CD4-positive, alpha-beta T cell treated with Interleukin-17A for 1 hour (primary cell): ENCODE measurements at places on chromosomes 16 and 17.

DNA sequence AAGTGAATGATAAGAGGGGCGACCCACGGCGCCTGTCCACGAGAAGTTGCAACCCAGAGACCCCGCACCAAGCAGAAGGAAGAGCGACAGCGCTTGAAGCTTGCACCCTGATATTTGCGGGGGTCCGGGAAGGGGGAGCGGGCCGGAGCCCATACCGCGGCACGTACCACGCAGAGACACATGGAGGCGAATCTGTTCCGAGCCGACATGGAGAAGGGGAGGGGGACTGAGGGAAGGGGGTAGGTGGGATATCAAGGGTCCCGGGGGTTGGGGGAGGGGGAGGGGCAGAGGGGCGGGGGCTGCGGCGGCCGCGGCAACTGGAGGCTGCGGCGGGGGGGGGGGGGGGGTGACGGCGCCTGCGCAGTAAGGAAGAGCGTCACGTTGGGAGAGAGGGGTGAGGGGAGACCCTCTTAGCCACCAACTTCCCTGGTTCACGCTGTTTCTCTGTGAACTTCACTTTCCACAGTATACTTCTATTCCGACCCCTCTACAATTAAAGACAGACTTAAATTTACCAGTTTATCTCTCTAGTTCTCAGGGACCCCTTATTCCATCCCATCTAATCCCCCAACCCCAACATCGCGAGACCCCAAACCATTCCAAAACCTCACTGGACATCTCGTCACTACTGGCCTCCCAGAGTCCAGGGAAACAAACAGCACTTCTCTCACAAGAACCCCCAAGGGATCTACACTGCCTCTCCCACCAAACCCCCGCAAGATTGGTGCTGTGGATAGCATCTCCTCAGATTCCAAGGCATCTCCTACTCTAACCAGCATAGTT is 8.0 kb downstream of the DLG4 start:
- DNase-seq, result no peak

DNA sequence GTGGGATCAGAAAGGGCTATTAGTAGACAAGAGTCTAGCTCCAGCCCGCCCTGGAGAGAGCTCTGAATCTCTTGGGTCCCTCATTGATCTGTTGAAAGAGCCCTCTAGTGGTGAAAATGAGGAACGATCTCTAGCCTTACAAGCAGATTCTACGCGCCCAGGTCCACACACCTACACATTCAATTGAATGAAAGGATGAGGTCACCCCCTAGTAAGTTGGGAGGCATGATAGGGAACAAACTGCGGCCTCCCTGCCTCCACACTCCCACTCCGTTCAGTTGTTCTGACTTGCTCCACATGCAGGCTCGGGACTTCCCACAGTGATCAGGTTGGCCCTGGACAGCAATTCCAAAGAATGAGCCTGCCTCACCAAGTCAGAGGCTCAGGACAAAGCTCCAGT is 2.9 kb upstream of the CACNG3 start:
- peak; percentile 60 for DNase-seq

DNA sequence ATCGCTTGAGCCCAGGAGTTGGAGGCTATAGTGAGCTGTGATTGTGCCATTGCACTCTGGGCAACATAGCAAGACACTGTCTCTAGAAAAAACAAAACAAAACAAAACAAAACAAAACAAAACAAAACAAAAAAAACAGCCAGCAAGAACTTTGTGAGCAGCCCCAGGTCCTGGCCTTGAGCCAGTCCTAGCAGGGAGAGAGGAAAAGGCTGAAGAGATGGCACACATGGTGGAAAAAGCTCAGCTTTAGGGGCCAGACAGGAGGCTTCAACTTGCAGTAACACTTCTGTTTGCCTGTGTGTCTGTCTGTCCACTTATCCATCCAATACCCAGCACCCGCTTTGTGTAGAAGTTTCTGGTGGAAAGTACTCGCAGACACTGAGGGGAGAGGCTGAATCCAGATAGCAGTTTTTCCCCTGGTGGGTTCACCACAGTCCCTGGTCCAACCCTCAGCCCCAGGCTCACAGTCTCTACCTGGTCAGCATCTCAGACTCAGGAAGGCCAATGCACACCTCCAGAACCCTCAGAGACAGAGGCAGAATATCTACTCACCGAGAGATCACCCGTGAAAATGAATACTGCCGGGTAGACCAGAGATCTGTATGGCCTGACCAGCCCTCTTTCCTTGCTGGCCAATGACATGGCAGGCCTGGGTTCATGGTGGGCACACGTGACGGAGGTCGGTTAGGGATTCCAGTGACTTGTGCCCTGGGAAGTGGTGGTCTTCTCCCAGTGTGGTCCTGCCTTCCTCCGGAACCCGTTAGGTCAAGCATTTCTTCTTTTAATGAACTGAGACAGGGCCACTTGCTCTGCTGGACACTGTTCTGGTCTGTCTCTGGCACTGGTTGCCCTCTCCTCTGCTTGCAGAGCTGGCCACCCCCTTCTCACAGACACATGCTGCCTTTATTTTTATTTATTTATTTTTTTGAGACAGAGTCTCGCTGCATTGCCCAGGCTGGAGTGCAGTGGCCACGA is 79.5 kb upstream of the DNAJA2 start:
- no peak for DNase-seq

- DNase-seq, result no peak
These were observed 143.3 kb downstream of the PITPNC1 start for GRCh38 chr17:67520252-67520906.

GRCh38 chr16:14069818-14070217 is 1.3 kb upstream of the MRTFB start:
- DNase-seq, result no peak

DNA sequence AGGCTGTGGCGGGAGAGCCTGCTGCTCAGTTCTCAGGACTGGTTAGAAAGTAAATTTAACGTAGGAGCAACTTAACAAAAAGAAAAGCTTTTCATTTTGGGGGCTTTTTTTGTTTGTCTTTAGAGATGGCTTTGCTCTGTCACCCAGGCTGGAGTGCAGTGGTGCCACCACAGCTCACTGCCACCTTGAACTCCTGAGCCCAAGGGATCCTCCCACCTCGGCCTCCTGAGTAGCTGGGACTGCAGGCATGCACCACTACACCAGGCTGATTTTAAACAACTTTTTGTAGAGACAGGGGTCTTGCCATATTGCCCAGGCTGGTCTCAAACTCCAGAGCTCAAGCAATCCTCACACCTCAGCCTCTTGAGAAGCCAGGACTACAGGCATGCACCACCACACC is 205.0 kb downstream of the RPTOR start:
- DNase-seq, result no peak

DNA sequence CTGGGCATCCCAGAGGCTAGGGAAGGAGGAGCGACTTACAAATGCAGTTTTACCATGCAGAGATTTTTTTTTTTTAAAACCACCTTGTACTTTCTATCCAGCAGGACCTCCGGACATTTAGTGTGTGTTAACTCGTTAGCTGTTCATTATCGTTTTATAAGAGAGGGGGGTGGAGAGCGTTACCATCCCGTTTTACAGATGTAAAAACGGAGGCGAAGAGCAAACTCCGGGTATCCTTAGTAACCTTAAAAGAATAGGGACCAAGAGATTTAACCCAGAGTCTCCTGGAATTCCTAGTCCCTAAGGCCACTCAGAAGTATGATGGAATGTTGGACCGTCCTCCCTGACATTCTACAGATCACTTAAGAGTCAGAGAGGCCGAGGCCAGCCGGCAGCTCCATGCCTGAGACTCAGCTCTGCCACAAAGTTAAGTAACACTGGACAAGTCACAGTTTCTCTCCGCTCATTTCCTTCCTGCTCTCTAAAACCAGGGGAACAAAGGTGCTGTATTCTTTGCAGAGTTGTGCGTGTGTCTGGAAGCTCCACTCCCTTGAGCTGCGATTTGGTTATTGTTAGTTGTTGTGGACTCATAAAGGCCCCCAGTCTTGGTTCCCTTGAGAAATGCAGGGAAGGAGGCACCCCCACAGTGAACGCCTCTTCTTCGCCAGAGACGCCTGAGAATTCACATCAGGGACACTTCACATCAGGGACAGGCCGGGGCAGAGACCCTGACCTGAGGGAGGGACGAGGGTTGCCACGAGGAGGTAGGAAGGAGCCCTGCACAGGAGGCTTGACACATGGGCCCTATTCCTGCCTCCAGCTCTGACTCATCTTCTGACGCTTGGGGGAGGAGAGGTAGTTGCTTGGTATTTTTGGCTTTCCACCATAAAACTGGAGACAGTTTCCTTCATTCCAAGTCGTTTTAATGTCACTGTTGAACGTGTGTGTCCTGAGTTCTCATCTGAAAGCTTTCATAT is 1.2 kb downstream of the DUSP14 start:
- DNase-seq, result no peak

- DNase-seq, result peak; percentile 19
These were observed 5.1 kb downstream of the NBR1 start for GRCh38 chr17:43176119-43176570.

DNA sequence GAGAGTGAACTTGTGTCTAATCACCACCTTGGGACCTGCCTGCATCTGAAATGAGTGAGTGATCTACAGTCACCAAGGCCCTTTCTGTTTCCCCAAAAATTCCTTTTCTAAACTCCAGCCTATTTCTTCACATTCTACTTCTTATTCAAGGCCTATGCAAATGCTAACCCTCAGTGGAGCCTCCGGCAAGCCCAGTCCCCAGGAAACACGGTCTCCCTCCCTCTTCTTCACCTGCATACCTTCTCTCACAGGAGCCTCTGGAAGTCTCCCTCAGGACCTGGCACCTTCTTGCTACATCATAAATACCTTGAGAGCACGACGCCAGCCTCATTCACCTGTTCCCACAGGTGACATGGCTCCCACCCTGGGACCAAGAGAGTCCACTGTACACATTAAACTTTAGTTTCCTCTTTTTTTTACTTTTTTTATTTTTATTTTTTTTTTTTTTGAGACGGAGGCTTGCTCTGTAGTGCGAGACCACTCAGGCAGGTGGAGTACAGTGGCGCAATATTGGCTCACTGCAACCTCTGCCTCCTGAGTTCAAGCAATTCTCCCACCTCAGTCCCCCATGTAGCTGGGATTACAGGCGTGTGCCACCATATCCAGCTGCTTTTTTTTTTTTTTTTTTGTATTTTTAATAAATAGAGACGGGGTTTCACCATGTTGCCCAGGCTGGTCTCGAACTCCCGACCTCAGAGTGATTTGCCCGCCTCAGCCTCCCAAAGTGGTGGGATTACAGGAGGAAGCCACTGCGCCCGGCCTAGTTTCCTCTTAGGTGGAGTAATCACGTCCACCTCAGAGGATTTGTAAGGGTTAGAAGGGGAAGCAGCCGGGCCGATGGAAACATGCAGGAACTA is 97.3 kb downstream of the ANKRD11 start:
- no peak for DNase-seq

GRCh38 chr16:68190736-68191510 is 45.0 kb downstream of the ESRP2 start:
- DNase-seq, result no peak

DNA sequence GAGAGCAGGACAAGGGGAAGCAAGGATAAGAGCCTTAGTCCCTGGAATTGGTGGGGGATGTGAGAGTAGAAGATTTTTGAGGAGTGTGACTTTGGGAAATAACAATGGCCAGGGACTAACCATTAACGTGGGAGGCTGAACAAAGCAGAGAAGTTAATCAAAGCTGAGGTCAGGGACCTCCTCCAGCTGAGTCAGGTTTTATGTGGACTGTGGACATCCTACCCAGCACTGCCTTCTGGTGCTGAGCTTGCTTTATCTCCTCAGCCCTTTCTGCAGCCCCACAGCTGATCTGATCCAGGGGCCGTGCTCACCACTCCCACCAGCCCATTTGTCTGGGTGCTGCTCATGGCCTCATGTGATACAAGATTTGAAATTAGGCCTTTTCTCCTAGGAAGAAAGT is 146.6 kb downstream of the SHISA6 start:
- no peak for DNase-seq

DNA sequence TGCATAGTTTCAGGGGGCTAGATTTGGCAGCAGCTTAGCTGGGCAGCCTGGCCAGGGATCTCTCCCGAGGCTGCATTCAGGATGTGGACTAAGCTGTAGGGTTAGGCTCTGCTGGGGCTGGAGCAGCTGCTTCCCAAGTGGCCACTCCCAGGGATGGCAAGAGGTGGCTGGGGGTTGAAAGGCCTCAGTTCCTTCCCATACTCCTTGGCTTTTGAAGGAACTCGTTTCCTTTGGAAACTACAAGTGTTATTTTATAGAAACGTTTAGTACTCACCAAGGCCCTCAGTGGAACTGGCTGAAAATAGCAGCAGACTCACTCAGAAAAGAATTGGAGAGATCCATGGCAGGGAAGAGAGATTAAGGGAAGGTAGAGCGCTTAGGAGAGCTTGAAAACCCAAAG is 76.4 kb downstream of the WWP2 start:
- no peak for DNase-seq

DNA sequence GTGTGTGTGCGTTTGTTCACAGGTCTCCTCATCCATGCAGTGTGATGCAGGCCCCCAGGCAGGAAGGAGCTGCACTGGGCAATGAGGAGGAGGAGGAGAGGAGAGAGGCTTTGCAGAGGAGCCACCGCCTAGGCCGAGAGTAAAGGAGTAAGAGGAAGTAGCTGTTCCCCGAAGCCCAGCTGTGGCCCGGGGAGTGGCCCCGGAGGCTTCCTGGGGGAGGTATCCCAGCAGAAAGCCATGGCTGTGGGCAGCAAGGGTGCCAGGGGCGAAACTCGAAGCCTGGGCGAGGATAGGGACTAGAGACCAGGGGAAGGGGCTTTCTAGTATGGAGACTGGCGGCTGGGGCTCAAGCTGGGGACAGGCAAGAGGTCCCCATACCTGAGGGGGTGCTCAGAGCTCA is 12.2 kb downstream of the C16orf95 start:
- DNase-seq, result no peak

DNA sequence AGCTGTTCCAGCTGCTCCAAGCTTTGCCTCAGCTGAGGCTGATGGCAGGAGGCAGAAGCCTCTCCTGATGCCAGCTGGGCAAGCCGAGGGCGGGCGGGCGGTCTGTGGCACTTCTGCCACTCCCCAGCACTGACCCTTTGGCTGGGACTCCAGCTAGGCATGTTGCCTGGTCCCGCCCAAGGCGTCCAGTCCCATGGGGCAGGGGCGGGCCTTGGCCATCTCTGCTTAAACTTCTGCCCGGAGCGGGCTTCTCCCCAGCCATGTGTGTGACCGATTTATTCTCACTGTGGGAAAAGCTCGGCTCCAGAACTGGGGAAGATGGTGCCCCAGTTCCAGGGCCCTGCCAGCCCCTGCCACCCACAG is 349.1 kb downstream of the SEC14L1 start:
- DNase-seq, result no peak

DNA sequence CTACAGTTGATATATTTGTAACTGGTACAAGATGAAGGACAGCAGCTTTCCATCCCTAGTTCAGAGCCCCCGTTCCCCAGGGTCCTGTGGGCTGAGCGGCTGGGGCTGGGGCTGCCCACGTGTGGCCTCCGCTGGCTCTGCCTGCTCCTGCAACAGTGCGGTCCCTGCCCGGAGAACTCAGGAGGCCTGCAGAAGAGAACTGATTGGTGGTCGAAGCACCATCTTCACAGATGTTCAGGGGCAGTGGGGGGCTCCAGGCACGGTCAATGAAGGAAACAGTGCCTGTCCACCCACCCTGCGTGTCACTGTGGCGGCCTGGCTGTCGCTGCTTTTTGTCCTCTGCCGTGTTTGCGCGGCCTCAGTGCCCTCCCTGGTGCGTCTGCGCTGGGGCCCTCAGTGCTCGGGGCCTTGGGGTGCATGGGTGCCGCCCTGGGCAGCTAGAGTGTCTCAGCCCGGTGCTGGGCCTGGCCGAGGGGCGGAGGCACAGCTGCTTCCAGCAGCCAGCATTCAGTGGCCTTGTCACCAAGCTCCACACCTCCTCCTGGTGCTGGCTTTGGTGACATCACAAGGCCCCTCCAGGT is 4.2 kb upstream of the NUDT16L1 start:
- DNase-seq, result no peak
